Activated naive CD8-positive, alpha-beta T cell treated with anti-CD3 and anti-CD28 coated beads for 36 hours (primary cell): ENCODE measurements at places on chromosomes 1 and 21. TPM values are rescaled to one million over a fixed set of nuclear protein-coding genes. Genes with fewer than 3 reads are reported as not detected.

GRCh38 chr1:211816586-211816985 lies 14.0 kb downstream of the LPGAT1 start:
- no peak for DNase-seq

GRCh38 chr1:59164371-59164770 lies 132.5 kb upstream of the FGGY start:
- DNase-seq: no peak

GRCh38 chr1:210347112-210347511 lies 18.4 kb downstream of the HHAT start:
- DNase-seq: peak; percentile 31

DNA sequence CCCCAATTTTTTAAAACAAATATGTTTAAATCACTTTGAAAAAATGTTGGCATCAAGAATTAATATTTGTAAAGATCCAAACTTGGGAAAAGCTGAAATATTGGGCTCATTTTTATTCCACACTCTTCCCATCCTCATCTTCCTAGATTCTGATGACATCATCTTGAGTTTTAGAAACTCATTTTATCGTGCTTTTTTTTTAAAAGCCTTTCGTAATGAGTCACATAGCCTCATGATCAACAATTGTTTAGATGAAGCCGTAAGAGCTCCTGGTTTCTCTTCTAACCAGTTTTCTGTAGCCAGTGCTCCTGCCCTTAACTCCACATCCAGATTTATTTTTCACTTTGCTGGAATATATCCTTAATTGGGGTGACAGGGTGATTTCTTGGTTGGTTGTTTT lies 78.6 kb downstream of the POFUT2 start:
- DNase-seq: no peak

DNA sequence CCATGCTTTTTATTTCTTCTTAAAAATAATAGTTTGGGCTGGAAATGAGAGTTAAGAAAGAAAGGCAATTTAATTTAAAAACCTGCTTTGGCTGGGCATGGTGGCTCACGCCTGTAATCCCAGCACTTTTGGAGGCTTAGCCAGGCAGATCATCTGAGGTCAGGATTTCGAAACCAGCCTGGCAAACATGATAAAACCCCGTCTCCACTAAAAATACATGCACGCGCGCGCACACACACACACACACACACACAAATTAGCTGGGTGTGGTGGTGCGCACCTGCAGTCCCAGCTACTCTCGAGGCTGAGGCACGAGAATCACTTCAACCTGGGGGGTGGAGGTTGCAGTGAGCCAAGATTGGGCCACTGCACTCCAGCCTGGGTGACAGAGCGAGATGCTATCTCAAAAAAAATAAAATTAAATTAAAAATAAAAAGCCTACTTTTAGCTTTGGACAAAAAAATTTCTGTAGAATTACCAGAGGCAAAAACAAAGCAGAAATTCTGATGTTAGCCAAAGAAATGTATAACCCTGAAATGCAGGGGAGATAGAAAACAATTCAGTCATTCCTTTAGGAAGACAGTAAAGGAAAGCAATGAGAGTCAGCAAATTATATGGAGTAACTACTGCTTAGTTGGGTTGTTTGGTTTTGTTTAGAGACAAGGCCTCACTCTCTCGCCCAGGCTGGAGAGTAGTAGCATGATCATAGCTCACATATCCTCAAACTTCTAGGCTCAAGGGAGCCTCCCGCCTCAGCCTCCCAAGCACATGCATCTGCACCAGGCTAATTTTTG lies 15.7 kb upstream of the IPP start:
- no peak for DNase-seq

DNA sequence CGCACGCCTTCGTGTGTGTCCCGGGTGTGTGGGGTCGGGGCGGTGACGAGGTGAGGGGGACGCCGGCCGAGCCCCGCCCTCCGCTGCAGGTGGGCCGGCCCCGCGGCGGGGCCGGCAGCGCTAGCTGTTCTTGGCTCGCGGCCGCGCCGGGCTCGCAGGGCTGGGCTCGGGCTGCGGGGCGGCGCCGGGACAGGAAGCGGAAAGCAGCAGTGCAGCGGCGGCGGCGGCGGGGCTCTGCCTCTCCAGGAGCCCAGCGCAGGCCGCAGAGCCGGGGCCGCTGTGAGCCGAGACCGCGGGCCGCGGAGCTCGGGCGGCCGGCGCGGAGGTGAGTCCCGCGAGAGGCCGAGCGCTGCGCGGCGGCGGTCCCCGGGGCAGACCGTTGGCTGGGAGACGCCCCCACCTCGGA lies at the start of gene VANGL1:
TSS of gene VANGL1 (plus strand) at position 209 of the 406 bp plus-strand sequence. CDS start 9,444 bp downstream, outside the sequence.
- DNase-seq: peak; percentile 66

The SLAMF6 gene
- total RNA-seq: 46.8 TPM

DNA sequence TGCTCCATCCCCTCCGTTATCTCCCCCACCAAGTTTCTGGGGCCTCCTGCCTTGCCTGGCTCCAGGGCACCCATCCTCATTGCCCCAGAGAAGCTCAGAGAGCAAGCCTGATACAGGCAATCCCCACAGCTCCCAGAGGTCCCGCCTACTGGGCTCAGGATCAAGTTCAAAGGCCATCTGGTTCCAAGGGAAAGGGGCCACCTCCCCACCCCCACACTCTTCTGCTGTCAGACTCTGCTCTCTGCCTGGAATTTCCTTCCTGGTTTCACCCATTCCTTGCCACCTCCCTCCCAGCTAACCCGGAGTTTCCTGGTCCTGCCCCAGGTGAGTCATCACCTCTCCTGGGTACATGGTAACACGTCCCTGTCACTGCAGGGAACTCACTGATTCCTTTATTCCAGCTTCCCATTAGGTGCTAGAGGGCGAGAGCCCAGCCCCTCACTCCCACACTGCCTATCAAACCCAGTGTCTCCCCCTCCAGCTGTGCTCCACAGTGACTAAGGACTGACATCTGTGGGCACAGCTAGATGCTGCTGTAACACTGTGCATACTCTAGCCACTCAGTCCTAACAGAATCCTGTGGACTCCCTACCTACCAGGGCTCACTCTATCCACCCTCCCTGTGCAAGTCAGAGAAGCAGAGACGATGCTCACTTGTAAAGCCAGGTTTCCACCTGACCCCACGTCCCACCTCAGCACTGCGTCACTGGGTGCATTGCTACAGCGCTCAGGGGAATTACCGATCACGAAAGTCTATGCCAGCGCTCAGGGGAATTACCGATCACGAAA lies 21.8 kb downstream of the RSPH1 start:
- no peak for DNase-seq

GRCh38 chr1:7389201-7389905 lies 381.7 kb upstream of the VAMP3 start:
- DNase-seq: no peak
